ENCODE measurements at places on chromosomes 6 and 20.

DNA sequence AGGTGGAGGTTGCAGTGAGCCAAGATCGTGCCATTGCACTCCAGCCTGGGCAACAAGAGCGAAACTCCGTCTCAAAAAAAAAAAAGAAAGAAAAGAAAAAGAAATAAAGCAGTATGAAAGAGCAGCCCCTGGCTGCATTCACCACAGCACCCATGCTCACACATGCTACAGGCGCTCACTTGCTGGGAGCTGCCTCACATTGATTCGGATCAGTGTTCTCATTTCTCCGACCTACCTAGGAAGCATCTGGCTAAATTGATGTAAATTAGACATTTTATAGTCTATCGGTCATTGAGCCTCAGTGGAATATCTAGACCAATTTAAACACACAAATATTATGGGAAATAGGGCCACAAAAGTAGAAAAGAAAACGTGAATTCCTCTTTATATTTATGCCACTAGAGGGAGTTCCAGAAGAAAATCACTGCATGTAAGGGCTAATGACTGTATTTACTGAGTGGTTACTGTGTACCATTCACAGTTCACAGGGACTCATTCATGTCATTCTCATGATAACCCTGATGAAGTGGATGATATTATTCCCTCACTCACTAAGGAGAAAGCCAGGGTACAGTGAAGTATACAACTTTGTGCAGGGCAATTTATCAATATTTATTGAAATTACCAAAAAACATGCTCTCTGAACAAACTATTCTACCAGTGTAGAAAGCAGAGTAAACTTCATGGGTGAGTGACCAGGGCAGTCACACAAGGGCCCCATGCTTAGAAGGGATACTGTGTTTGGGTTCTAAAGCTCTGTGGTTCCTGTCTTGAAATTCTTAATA, 5.3 kb upstream of the MOG start:
- DNase-seq = no peak

GRCh38 chr20:36260316-36260715, 24.0 kb downstream of the AAR2 start:
- DNase-seq = no peak

- no peak for DNase-seq
Measured at GRCh38 chr6:38319256-38320212, 320.2 kb downstream of the BTBD9 start.

- no peak for DNase-seq
Measured at GRCh38 chr6:167235421-167236238, 55.5 kb upstream of the UNC93A start.

- DNase-seq = no peak
Measured at GRCh38 chr6:148004651-148005050, 338.0 kb upstream of the SASH1 start.

DNA sequence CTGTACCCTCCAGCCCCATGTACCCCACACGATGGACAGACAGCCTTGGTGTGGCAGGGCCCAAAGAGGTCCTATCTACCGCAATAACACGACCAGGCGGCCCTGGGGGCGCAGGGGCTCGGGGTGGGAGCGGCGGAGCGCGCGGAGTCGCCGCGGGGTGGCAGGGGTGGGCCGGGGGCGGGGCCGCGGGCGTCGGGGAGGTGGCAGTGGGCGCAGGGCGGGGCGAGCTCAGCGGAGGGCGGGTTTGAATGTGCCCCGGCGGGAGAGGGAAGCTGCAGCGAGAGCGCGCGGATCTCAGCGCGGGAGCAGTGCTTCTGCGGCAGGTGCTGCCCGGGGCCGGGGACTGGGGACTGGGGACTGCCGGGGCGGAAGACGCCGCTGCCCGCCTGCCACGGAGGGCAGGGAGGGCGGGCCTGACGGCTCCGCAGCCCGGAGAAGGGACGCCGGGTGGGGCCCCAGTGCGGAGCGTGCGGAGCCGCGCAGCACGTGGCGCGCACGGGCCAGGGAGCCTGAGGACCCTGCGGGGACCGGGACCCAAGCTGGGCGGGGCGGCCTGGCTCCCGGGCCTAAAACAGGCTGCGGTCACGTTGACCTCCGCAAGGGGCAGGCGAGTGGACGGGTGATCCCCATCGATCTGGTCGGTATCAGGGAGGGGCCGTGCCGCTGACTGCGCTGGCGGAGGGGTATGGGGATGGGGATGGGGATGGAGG, at the start of gene SLC29A1:
Gene SLC29A1, plus strand, starts transcription at position 277 of the 710 bp plus-strand sequence. CDS start 3,719 bp downstream, outside the sequence.
- DNase-seq = peak; percentile 81

DNA sequence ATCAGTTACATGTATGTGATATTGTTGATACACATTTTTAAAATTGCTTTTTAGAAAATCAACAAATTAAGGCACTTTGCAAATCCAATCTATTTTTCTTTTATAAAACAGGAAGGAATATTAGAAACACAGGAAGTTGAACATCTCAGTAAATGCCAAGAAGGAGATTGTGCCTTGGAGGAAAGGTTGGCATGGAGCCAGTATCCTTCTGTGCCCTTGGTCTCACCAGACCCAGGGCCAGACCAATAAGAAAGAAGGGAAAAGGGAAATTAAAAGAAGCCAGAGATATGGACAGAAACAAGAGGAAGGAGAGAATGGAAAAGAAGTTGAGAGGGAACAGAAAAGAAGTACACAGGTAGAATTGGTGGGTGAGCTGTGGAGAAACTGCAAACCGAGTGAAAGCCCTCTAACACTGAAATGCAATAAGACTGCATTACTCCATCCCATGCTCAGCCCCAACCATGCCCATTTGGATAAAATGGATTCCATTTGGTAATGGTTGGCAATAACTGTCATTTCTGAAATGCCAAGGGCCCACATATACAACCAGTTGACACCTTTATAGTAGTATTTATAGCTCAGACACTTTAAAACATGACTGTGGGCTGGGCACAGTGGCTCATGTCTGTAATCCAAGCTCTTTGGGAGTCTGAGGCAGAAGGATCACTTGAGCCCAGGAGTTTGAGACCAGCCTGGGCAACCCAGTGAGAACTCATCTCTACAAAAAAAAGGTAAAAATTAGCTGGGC, 133.8 kb downstream of the GMPR start:
- no peak for DNase-seq

- peak; percentile 86 for DNase-seq
Measured at GRCh38 chr6:160520043-160520904, 143.8 kb downstream of the LPA start.

GRCh38 chr20:35339007-35339406, 46.8 kb upstream of the FAM83C start:
- DNase-seq = no peak

GRCh38 chr6:70956451-70957283, at the start of gene B3GAT2:
Gene B3GAT2, minus strand, starts transcription at chr6:70957060. Its CDS starts 631 bp downstream, at chr6:70956429.
- no peak for DNase-seq

DNA sequence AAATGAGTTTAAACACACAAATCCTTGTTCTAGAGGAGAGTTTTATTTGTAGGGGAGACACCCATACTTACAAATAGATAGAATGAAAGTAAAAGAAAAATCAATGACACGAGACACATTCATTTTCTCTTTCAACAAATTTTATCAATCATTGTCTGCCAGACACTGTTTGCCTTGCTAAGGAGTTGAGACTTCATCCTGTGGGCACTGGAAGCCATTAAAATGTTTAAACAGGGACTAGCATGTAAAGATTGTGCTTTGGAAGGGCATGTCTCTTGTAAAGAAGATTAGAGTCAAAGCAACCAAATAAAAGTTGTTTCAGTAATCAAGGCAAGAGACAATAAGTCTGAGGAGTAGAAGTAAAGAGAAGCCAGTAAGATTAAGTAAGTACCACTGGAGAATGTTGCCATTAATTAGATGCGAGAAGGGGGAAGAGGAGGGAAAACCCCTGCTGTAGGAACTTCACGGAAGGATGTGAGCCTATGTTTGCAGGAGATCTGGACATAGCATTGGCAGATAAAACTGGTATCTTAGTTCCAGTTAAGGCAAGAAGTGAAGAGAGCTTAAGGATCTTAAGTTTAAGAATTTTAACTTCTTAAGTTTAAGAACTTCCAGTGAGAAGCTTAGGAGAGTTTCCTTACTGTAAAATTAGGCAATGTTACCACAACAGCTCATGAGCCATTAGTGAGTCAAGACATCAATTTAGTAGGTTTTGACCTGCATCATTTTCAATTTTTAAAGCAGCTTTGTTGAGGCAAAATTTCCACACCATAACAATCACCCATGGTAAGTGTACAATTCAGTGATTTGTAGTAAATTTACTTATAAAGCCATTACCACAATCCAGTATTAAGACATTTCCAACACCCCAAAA, 117.0 kb upstream of the UST start:
- DNase-seq = no peak

GRCh38 chr6:84641076-84641475, 123.3 kb downstream of the TBX18 start:
- DNase-seq = no peak

Measured in body of pancreas (tissue), 4 donors.